ENCODE measurements at places on chromosomes 7 and 10.

DNA sequence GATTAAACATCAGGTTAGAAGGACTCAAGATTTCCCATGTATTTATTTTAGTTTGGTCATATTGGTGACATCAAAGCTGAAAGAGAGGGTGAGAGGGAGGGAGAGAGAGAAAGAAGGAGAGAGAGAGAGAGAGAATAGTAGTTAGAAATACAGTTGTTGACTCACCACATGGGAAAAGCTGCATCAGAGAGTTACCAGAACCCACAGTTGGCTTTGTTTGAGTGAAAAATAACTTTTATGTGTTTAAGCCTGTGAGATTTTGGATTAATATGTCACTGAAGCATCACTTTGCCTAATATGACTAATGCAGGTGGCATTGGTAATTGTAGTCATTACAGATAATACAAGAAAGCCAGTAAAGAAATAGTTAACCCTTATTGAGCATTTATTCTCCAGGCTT is 303.9 kb downstream of the REEP3 start:
- DNase-seq: no peak

DNA sequence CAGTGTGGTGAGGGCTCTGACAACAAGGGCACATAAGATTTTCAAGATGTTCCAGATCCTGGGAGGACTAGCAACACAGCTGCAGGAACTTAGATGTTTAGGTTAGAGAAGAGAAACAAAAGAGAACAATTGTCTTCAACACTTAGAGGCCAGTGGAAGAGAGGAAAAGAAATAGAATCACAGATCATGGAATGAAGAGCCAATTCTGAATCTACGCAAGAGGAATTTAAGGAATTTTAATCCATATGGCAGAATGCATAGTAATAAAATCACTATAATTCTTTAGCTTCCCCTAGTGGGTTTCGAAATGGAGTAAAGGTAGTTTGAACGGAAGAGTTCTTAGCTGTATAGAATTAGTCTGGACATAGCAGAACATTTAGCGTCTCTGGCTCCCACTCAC is 114.6 kb upstream of the LRRTM3 start:
- DNase-seq: no peak

GRCh38 chr10:84890706-84891105 is 562.3 kb downstream of the CCSER2 start:
- no peak for DNase-seq

DNA sequence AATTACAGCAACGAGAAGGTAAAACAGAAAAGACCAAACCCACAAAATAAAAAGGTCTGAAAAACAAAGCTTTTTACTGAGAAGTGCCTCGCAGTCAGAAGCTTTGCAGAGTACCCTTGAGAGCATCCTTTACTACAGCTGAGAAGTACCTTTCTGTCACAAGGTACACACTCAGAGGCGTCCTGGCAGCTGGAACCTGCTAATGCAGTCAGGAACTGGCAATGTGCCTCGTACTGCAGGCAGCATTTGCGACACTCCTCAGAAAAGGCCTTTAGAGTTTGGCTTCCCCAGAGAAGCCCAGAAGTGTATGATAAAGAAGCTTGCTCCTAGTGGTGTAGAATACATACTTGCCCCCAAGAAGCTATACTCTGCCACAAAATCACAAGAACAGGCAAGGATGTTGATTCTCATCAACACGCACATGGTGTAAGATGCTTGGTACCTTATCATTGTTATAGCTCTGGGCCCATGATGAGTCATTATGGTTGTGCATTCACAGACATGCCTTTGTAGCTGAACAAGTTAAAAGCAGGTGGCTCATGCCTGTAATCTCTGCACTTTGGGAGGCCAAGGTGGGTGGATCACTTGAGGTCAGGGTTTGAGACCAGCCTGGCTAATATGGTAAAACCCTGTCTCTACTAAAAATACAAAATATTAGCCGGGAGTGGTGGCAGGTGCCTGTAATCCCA is 2.0 kb upstream of the GTPBP4 start:
- DNase-seq: no peak

DNA sequence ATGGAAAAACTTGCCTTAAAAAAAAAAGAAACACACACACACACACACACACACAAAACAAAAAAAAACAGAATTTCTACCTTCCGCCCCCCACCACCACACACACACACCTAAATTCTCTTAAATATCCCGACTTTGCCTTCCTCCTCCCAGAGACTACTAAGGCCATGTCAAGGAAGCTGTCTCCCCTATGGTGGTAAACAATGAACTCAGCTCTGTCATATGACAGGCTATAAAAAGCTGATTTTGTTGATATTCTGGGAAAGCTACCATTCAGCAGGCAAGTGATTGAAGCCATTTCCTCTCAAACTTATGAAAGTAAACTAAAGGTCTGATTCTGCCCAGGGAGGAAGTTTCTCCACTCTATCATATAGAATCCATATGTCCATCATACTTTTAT is 471.0 kb downstream of the GFRA1 start:
- no peak for DNase-seq

DNA sequence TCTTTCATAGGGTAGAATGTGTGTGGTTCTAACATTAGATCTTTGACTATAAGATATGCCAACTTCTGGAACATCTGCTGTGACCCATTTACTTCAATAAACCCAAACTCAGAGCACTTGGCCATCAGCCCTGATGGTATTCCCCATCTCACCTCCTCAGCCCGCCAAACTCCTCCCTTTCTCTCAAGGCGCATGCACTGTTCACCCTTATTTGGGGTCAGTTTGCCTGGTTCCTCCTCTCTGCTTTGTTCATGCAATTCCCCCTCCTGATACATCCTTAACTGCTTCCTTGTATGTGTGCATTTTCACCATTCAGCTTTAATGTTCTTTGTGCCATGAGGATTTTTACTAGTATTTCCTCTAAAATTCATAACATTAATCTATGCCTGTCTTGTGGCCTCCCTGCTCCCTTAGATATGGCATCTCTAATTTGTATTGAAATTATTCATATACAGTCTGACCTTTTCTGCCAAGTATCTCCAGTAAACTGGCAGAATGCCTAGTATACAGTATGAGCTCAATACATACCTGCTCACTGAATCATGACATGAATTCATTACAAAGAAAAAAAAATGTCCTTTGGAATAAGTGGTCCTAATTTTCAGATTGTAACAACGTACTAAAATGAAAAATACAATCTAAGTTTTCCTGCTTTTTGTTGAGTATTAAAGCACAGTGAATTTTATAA is 336.8 kb upstream of the IGFBP3 start:
- no peak for DNase-seq

DNA sequence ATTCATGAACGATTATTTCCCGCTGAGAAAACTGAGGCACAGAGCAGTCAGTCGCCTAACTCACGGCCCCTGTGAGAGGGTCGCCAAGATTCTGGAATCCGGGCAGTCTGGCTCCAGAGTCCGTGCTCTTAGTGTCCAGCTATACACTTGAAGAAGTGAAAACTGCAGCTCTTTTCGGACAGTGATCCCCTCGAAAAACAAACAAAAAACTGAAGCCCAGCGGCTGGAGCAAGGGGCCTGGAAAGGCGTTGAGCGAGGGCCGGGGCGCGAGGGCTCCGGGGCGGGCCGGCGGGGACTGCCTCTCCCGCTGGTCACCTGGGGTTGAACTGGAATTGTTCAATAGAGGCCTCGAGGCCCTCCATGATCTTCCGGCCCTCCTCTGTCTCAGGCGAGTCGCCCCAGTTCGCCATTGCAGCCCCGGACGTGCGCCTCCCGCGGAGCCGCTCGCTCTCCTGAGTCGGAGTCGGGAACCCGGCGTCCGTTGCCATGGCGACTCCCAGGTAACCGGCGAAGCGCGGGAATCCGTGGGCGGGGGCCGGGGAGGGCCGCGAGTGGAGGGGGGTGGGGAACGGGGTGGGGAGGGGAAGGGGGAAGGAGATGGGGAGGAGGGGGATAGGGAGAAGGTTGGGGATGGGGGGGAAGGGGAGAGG is 881 bp downstream of the C10orf67 start:
- no peak for DNase-seq

- DNase-seq: no peak
Measured at GRCh38 chr10:70114902-70115301, 17.7 kb downstream of the AIFM2 start.

DNA sequence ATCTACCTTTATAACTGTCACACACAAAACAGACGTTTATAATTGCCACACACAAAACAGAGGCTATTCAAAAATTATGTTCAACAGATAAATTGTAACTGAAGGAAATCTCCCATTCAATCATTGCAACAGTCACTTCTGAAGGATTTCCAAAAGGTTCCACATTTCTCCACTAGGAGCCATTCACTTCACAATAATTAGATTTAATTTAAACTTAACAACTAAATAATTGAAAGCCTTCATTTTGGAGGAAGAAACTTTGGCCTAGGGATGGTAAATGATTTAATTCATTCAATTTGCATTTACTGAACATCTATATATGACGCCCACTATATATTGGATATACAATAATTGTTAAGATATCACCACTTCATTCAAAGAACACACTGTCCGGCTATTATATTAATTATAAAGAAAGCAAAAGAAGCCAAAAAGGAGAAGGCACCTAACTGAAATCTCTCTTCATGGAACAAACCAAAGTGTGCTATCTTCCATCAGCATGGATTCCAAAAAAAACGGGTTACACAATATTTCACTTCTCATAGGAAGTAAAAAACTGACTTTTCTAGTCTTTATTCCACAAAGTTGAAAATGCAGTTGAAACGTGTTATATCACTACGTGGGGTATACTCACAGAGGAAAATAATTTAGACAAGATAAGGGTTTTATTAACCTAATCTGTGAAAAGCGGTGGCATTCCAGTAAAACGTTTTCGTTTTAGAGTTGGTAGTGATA is 1.7 kb downstream of the ATAD1 start:
- DNase-seq: no peak

DNA sequence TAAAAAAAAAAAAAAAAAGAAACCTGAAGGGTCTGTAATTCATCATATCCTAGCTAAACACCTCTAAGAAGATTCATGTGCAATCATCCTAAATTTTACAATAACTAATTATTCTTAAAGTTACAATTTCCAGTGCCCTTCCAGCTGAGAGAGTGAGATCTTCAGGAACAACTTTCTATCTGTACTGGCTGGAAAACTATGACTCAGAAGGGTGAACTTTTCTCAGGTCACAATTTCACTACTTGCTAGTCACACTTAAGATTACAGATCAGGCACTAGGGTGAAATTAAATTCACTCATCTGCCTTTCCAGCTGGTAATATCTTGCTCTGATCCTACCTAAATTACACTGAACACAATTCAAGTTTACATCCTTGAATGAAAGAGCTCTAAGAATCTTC is 158.8 kb downstream of the ANK3 start:
- DNase-seq: no peak

DNA sequence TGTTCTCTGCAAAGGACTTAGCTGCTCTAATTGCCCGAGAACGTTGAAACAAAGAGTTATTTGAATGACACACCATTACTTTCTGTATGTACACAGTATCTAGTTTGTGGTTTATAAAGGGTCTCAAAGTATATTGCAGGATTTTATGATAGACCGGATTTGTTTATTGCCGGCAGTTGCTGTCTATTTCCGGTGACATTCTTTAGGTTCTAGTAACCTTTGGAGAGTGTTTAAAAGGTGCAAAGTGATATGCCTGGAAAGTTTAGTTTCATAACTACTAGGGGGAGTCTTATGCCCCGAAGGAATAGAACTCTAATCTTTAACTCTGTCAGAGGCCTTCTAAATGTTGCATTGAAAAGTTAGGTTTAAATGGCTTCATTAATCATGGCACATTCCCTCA is 63.8 kb downstream of the PAPSS2 start:
- DNase-seq: no peak

- no peak for DNase-seq
Measured at GRCh38 chr7:64611717-64612116, 48.8 kb upstream of the ZNF680 start.

DNA sequence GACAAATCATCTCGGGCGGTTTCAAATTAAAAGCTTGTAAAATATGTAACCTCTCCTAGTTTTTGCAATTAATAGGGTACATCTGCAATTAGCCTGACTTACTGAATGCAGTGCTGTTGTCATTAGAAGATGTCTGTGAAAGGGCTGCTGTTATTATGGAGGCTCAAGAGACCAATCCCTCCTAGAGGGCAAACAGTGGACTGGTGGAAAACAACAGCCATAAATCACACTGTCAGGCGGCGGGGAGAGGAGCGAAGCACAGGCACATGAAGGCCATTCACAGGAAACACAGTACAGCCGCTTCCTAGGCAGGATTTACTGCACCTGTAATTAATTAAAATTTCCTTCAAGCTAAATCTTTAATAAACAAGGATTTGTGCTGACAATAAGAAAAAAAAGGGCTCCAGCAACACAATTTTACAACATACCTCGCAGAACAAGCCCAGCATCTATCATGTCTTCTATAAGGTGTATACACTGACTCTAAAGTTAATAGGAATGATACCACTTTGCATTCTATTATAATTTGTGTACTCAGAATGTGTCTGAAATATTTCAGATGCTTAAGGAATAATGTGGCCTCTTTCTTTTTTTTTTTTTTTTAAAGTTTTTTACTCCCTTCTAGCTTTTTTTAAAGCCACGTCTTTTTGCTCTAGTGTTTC is 50.7 kb downstream of the ERCC6 start:
- DNase-seq: no peak

DNA sequence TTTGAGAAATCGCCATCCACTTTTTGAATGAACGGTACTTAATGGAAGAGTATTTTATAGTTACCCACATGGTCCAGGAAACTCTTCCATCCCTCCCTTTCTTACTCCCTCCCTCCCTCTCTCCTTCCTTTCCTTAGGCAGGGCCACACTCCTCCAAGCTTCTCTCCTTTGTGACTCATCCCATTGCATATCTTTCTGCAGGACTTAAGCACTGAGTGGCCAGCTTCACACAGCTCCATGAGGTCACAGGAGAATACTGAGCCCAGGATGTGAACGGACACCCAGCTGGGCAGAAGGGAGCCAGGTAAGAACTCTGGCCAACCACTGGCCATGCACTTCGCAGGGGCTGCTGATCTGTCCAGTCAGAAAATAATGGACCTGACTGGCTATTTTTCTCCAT is 189.7 kb upstream of the ADCY1 start:
- DNase-seq: no peak

- no peak for DNase-seq
Measured at GRCh38 chr10:131180740-131181415, 130.6 kb downstream of the TCERG1L start.

GRCh38 chr7:12174931-12175330 is 36.2 kb upstream of the TMEM106B start:
- no peak for DNase-seq

DNA sequence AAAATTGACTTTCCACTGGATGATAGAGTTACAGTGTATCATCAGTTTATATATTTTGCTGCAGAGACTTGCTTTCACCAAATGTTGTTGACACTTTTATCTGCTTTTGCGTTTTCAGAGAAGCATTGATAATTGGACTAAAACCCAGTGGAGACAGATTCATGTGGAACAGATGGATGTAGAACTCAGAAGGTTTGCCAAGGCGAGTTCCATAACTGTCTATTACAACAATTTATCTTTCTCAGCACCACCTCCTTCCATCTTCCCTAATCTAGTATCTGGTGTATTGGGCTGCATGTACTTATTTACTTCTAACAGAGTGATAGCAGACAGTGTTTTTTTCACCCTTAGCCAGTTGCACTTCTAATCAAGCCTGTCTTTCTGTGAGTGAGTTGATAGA is 73.3 kb downstream of the DNAH11 start:
- no peak for DNase-seq

GRCh38 chr7:94374231-94374630 is 20.5 kb upstream of the COL1A2 start:
- peak; percentile 81 for DNase-seq

- no peak for DNase-seq
Measured at GRCh38 chr7:101678658-101679057, 49.6 kb upstream of the MYL10 start.

Measured in SJCRH30 (cell line).